Stimulated activated CD8-positive, alpha-beta memory T cell treated with anti-CD3 and anti-CD28 coated beads, Interleukin-12 subunit alpha, Interleukin-12 subunit beta, amount 100 ng/mL, for 1 hour (primary cell): ENCODE measurements at places on chromosomes 13 and 19.

GRCh38 chr13:114275304-114275703 lies 6.1 kb upstream of the UPF3A start:
- DNase-seq, result no peak

DNA sequence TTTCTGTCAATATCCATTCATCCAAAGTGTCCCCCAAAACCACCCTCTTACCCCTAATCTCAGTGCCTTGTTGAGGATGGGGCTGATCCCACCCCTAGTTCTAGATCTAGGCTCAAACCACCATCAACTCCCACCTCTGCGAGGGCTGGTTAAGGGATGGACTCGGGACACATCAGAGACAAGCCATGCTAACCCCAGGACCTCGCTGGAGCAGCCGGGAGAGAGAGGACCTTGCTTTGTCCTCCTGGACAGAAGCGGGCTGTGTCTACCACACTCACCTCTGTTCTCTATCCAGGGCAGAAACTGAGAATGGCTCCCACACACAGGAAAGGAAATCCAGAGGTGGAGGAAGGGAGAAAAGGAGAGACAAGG lies 90.8 kb upstream of the UQCRFS1 start:
- no peak for DNase-seq

DNA sequence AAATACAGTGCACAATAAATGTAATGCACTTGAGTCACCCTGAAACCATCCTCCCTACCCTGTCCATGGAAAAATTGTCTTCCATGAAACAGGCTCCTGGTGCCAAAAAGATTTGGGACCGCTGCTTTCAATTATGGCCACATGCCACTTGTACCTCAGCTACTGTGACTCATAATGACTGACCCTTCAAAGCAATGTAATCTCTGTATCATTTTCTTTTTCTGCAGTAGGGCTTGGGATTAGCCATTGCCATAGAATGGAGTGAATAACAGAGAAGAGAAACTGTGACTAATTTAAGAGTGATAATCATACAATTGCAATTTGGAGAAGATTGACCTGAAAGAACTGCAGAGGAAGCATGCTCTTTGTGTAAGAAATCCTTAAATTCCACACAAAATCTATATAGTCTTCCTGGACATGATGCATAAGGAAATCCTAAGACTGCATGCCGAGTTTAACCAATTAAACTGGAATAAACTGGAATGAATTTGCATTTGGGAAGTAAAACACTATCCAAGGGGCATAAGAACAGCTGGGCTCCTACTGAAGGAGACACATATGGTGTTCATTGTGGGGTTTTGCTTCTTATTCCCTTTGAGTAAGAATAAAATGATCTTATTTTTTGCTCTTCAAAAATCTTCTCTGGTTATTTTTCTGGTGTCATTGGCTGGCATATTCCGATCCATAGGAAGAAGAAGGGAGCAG lies 59.5 kb upstream of the SLC7A1 start:
- DNase-seq, result no peak

GRCh38 chr13:37995092-37995491 lies 125.5 kb upstream of the TRPC4 start:
- DNase-seq, result no peak

DNA sequence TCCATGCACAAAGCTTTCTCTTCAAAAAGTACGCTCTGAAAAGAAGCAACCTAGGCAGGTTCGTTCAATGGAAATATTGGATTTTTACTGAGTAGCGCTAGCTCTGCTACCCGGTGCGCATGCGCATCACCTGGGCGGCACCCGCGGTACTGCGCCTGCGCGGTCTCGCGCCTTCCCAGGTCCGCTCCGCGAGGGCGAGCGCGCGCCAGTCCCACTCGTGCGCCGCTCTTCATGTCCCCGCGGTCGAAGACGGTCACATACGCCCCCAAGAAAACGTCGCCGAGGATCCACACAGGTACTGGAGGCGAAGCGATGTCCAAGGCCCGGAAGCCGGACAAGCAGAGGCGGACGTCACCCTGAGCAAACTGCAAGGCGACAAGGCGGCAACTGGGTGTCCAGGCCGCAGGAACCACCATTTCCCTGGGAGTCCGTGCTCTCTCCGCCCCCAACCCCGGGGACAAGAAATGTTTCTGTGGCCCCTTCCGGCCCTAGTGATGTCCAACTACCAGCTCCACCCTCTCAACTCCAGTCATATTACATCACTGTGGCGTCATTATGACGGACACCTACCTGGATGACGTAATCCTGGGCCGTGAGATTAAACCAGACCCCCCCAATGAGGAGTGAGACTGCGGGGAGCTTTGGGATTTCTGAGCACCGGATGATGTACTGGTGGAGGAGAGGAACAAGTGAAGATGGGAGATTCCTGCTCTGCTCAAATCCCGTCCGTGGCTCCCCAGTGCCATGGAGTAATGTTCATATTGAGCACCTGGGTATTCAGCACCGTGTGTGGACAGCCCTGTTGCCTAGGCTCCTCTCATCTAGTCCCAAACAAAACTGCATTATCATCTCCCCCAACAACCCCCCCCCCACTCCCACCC lies 4.8 kb upstream of the KCNC3 start:
- peak; percentile 71 for DNase-seq

GRCh38 chr19:32890841-32891240 lies 21.3 kb upstream of the SLC7A9 start:
- DNase-seq, result no peak

DNA sequence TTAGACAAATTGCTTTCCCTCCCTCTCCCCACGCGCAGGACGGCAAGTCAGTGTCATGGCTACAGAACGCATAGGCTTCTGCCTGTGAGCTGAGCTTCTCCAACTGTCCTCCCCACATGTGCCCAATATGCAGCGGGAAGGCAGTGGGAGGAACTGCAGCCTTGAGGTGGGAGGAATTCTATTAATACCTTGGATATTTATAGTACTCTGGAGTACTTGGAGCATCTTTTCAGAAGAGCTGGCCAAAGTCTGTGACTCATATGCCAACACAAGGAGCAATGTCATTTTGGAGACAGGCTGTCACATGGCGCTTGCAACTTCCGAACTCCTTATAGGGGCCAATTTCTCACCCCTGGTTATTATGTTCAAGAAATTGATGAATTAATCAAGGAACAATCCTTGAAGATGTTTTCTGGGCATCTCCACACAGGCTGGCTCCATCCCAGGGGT lies 245.0 kb upstream of the SERP2 start:
- DNase-seq, result no peak

DNA sequence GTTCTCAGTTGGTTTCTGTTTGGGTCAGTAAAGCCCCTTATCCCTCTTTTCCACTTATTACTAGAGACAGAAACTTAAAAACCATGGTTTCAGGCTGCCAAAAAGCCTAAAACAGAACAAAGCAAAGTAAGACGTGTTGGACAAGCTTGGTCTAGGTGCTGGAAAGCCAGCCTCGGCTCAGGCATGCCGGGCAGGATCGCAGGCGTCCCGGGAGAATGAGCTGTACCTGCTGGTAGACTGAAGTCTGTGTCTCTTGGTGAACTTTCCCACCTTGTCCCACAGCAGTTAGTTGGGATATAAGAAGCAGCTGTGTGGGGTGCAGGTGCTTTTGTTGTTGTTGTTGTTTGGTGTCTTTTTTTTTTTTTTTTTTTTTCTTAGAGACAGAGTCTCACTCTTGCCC lies 20.8 kb downstream of the PRAM1 start:
- DNase-seq, result no peak

DNA sequence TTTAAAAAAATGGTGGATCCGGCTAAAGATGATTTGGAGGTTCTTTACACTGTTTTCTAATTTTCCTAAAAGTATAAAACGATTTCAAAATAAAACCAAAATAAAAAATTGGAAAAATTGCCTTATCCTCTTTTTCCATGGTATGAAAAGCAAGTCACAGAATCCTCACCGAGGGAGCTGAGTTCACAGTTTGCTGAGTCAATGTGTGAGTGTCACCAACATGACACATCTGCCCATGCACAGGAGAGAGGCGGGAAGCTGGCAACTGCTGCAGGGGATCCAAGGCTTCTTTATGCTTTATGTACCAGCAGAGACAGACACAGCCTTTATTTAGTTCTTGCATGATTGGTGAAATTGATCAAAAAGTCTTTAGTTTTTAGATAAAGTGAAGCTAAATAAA lies 157.8 kb downstream of the TNFSF13B start:
- DNase-seq, result no peak

DNA sequence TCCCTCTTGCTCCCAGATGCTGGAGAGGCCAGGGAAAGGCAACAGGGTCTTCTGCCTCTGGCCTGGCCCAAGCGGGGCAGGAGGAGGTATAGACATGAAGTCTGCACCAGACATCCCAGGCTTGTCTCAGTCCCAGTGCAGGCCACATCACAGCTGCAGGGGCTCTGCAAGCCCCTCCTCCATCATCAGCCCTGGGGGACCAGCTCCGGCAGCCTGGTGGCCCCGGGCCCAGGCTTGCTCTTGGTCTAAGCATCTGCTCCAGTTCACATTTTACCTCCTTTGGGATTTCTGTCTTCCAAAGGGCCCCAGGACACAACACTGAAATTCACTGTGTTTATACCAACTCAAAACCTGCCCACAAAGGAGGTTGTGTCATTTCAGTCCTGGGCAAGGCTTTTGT lies 359.4 kb downstream of the ZNF536 start:
- DNase-seq, result no peak

- no peak for DNase-seq
These were observed 113.3 kb upstream of the KL start for GRCh38 chr13:32902874-32903273.
